ENCODE measurements at places on chromosomes 3 and 15.

GRCh38 chr15:55775316-55775715 lies 32.4 kb upstream of the PRTG start:
- no peak for DNase-seq

DNA sequence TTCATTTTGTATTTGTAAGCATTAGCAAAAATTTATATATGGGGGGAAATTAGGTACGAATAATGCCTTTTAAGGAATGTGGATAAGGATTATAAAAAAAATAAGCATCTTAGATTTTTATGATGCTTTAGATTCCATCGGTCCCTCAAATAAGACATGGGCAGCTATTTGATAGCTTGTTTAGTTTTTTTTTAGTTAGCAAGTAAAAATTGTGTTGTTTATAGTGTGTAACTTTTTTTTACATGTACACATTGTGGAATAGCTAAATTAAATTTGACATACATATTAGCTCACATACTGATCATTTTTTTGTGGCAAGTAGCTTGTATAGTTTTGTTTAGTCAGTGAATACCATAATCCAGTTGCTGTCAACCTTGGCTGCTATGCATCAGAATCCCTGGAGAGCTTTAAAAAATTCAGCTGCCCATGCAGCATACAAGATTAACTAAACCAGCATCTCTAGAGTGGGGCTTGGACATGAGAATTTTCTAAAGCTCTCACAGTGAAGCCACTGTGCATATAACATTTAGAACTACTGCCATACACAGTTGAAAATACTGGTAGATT lies 53.9 kb downstream of the TMOD3 start:
- DNase-seq: no peak

- DNase-seq: no peak
These were observed 23.9 kb upstream of the CDCP1 start for GRCh38 chr3:45170096-45170495.

DNA sequence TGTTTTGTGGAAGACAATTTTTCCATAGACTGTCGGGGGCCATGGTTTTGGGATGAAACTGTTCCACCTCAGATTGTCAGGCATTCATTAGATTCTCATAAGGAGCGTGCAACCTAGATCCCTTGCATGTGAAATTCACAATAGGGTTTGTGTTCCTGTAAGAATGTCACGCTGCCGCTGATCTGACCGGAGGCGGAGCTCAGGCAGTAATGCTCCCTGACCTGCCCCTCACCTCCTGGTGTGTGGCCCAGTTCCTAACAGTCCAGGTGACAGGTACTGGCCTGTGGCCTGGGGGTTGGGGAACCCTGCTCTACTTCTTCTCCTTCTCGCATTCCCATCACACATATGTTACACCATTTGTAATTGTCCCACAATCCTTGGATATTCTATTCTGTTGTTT lies 11.0 kb downstream of the CHRNA7 start:
- DNase-seq: no peak

DNA sequence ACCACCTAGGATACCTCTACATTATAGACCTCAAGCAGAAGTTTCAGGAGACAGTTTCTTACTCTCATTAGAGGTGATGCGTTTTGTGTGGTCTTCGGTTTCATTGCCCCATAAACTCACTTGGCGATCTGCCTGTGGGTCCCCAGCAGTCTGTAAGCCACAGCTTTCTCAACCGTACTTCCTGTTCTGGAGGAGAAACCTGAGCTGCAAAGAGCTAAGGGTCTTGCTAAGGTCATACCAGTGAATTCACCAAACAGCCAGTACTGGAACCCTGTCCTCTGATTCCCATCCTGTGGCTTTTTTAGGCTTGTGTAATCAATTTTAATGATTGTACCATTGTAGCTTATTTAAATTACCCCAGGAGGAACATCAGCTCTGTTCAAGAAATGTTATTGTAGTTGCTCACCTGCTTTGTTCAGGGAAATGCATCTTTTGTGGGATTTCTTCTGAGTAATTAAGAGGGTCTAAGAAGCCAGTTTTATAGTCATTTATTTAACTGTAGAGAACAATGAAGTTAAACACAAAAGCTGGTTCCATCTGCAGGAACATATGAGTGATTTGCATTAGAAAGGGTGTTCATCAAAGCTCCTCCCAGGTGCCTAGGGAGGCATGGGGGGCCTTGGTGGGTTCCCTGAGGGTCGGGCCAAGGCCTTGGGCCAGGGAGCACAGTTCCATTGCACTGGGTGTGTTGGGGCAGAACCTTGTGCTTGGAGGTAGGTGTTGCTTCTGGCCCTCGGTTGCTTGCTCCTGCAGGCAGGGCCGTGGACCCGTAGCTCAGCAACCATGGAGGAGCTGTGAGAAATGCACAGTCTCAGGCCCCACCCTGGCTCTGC lies 69.6 kb downstream of the APBA2 start:
- DNase-seq: no peak

GRCh38 chr3:122938783-122939425 lies 88.7 kb downstream of the SEMA5B start:
- no peak for DNase-seq

DNA sequence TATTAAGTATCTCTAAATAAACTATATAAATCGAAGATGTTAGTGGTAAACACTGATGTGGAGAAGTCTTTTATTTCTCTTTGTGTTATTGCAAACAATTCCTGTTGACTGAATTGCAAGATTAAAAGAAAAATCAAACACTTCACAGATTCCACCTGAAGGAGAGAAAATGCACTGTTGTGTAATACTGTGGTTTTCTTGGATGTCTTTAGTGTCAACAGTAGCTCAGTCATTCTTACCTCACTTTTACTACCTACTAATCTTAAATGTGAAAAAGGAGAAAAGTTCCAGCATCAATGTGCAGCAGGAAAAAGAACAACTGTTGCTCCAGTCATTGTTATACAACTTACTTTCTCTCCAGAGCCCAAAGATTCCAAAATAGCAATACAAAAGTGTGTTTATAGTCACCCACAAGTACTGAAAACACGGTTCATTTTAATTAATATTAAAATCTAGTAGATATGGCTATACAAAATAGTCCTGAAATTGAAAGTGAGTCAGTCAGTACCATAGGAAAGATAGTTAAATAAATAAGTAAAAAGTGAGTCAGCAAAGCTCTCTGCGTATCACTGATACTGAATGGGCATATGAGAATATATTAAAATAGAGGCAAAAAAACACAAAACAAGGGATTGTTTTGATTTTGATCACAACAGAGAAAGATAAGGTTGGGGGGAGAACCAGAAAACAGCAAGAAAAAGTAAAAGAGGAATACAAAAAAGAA lies 90.5 kb upstream of the CSPG5 start:
- no peak for DNase-seq

DNA sequence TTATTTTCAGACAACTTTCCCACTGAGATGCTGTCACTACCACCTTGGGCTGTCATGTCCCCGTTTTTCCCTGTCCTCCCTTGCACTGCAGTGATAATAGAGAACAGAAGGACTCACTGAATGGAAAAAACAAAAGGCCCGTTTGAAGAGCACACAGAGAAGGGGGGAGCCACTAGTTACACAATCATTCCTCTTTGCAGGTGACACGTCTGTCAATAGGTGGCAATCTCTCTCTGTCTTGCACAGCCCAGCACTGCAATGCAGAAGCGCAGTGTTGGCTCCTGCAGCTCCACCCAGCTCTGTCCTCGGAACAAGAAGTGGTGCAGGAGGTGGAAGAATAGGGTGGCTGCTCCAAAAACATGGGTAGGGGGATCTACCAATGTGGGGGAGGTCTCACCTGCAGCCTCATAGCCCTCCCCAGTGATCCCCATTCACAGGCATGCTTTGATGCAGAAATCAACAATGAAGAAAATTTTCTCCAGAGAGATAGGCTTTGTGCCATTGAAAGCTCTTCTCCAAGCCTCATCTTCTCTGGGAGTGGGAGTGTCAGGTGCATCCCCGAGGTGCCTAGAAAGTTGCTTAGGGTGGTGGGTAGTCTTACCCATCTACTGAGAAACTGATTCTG lies 31.8 kb downstream of the FSTL1 start:
- no peak for DNase-seq

- DNase-seq: no peak
These were observed at the start of gene EFCC1 for GRCh38 chr3:129001101-129001805. TSS of gene EFCC1 (plus strand) at chr3:129001304. CDS start at chr3:129001629, 325 bp downstream.

GRCh38 chr15:61036136-61036535 lies 193.0 kb downstream of the RORA start:
- DNase-seq: no peak

DNA sequence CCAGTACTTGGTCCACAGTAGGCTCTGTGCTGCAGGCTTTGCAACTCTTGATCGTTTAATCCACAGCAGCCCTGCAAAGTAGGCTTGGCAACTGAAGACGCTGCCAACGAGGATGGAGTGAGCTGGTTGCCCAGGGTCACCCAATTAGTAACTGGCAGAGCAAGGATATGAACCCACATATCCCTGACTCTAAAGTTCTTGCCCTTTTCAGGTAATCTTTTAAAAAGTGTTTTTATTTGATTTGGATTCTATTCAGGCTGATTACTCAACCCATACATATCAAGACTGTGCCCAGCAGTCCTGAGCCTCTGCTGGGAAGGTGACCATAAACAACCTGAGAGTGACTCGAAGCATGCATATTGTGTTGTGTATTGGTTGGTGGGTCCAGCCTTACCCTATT lies 50.3 kb downstream of the PSMD6 start:
- no peak for DNase-seq

DNA sequence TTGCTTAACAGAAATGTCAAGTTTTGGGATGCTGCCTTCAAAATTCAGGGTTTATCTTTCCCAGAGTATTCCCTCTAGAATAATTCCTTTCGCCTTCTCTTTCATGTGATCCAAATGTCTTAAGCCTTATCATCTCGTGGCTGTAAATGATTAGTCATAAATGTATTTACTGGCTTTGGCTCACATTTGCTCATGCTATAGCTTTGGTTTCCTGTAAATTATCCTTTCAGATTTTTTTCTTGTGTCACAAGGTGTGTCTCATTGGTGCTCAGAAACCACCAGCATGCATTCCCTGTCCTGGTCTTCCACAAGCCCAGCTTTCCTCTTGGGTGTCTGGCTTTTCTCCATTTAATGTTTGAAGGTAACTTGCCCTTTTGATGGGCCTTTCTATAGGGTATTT lies 692.7 kb upstream of the ALCAM start:
- no peak for DNase-seq

- DNase-seq: no peak
These were observed 32.2 kb upstream of the PTPN23 start for GRCh38 chr3:47348411-47349154.

- DNase-seq: no peak
These were observed 28.5 kb upstream of the MUC20 start for GRCh38 chr3:195692354-195692685.

GRCh38 chr15:31102374-31103342 lies 1.1 kb upstream of the TRPM1 start:
- DNase-seq: no peak

DNA sequence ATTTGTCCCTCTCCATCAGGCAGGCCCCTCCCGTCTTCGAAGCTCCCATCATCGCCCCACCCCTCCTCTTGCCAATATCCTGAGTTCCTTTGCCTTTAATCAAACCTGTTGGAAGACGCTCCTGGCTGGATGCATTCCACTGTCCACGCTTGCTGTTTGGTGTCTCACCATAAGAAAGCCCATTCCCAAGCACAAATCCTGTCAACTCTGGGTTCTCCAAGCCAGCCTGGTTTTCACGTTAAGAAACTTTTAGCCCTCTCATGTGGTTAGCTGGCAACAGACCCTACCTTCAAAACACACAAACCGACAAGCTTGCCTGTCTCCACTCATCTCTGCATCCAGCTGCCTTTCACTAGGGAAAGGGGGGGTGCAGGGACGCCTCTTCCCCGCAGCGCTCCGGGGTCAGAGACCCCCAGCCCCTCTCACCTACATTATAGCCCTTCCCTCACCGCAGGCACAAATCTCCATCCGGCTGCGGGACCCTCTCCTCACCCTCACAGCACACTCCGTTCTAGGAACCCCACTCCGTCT lies 1.1 kb downstream of the GORASP1 start:
- DNase-seq: no peak

- DNase-seq: no peak
These were observed 11.3 kb downstream of the PFN2 start for GRCh38 chr3:149959443-149959842.

DNA sequence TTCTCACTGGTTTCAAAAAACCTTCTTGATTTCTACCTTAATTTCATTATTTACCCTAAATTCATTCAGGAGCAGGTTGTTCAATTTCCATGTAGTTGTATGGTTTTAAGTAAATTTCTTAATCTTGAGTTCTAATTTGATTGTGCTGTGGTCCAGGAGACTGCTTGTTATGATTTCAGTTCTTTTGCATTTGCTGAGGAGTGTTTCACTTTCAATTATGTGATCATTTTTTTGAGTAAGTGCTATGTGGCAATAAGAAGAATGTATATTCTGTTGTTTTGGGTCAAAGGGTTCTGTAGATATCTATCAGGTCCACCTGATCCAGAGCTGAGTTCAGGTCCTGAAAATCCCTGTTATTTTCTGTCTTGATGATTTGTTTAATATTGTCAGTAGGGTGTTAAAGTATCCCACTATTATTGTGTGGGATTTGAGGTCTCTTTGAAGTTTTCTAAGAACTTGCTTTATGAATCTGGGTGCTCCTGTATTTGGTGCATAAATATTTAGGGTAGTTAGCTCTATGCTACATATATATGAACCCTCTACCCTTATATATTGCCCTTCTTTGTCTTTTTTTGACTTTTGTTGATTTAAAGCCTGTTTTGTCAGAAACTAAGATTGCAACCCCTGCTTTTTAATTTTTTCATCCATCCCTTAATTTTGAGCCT lies 158.4 kb upstream of the TPRG1 start:
- no peak for DNase-seq

DNA sequence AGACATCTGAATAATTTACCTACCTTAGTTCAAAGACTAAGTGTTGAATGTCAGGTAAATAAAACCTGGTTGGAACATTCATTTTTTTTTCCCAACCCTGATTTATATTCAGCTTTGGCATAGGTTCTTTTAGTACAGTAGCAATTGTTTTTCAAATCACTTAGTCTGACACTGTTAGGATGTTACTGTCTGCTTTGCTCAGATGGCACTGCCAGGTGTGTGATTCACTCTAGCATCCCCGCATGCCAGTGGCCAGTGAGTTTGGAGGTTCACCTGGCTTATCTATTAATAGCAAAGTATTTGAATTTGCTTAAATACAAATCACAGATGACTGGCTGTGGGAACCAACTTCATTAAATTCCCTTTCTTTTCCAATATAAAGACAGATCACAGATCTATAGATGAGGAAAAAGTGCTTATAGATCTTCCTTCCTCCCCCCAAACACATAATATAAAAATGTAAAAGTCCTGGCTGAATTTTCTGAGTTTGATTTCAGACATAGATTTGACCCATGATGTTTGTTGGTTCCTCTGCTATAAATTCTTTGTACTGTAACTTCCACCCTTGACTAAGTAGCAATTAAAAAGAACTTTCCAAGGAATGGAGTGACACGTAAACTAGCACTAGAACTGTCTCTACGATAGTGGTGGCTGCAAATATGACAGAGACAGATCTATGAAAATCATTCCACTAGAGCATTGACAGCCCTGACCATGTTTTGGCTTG lies 3.9 kb downstream of the THBS1 start:
- no peak for DNase-seq

- no peak for DNase-seq
These were observed 17.6 kb downstream of the SHQ1 start for GRCh38 chr3:72830452-72831223.
